ENCODE measurements at places on chromosomes 13 and 19.
A peak's percentile ranks its signal among the peaks of the same experiment; 100 is the strongest.

GRCh38 chr13:98019186-98019585, 65.7 kb downstream of the IPO5 start:
- no peak for DNase-seq

DNA sequence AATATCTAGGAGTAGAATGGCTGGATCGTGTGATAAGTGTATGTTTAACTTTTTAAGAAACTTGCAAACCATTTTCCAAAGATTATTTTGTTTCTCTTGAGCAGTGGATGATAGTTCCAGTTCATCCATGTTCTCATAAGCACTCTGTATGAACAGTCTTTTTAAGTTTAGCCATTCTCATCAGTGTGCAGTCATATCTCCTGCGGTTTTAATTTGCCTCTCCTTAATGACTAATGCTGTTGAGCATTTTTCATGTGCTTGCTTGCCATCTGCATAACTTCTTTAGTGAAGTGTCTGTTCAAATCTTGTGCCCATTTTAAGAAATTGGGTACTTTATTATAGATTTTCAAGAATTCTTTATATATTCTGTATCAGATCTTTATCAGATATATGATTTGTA, 58.6 kb downstream of the WASF3 start:
- no peak for DNase-seq

- DNase-seq: no peak
Observed at GRCh38 chr19:35484252-35485036, 5.8 kb downstream of the KRTDAP start.

GRCh38 chr19:58562122-58563033, 4.0 kb upstream of the UBE2M start:
- DNase-seq: no peak

DNA sequence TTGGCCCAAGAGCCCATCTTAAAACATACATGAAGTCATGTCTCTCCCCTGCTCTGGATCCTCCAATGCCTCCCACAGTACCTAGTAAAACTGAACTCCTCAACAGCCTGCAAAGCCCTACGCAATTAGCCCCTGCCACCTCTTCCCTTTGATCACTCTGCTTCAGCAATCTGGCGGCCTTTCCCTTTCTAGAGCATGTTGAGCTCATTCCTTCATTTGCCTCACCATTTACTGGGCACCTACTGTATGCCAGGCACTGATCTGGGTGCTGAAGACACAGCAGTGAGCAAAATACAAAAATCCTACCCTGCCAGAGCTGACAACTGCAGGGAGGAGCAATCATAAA, 2.9 kb downstream of the KEAP1 start:
- no peak for DNase-seq

- no peak for DNase-seq
Observed at GRCh38 chr19:29813642-29814041, 1.9 kb downstream of the CCNE1 start.

GRCh38 chr13:109918179-109918711, 131.9 kb upstream of the IRS2 start:
- DNase-seq: no peak

- no peak for DNase-seq
Observed at GRCh38 chr19:12967907-12968306, 1.5 kb upstream of the DAND5 start.

DNA sequence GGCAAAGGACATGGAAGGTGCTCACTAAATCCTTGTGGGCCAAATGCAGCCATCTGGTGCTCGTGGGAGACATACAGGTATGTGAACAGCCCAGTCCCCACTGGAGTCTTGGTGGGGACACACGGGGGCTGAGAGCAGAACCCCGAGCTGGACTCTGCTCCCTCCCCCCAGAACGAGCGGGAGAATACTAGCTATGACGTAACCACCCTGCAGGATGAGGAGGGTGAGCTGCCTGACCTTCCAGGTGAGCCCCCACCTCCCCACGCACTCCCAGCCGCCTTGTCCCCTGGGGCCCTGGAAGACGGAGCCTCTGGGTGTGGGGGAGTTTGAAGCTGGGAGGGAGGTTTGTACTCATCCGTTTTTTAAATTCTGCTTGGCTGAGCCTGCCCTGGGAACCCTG, 13.5 kb upstream of the EBI3 start:
- no peak for DNase-seq

DNA sequence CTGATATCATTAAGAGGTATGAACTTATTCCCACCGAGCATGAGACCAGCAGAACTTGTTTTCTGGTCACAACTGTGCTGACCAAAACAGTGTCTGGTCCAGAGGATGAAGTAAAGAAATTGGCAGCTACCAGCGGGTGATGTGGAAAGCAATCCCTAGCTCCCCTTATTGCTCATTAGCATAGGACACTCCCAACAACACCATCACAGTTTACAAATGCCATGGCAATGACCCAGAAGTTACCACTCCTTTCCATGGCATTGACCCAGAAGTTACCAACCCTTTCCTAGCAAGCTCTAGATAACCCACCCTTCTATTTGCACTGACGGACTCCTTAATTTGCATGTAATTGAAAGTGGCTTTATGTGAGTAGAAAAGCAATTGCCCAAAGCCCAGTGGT, 1856.1 kb downstream of the OLFM4 start:
- no peak for DNase-seq

GRCh38 chr19:18194554-18195238, 1.7 kb downstream of the MPV17L2 start:
- no peak for DNase-seq

DNA sequence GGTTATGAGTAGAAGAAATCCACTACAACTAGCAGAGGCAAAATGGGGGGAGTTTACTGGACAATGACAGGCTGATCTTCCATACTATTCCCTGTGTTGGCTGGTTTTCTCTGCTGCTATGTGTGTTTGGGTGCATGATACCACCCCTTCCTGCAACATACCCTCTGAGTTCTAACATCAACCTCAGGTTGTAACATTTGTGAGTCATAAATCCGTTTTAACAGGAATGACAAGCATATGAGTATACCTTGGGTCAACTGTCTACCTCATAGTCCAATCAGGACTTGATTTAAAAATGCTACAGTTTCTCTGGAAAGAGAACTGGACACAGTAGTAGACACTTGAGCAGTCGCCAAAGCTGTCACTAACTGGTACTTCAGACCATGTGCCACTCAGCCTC, 422.9 kb downstream of the KCTD12 start:
- DNase-seq: no peak

DNA sequence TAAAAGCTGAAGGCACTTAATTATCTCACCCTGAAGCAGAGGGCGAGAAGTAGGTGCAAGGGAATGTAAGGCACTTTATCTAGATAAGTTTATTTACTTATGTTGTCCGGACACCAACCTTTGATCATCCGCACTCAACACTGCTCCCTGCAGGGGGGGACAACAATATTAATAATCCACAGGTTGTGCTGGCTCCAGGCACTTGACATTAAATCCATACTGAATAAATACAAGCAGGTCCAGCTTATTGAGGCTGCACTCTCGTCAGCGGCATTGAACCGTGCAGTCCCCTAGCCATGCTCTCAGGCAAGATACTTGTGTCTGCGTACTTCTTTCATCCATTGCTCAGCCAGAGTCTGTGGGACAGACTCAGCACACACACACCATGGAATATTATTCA, 374.5 kb upstream of the NBEA start:
- DNase-seq: no peak

DNA sequence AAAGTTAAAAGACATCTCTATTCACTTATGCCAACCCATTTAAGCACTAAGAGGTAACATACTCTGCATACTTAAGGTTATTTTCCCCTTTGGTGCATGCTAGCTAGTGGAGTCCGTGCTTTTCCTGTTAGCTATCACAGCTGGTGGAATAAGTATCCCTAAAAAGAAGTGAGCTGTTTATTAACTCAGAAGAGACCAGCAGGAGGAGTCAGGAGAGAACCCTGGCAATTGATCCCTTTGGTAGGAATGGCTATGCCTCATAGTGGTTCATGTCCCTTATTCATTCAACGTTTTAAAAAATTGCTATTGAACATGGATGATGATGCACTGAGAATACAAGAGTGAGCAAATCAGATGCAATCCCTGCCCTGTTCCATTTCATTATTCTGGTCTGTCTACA, 12.4 kb upstream of the NEK5 start:
- DNase-seq: no peak

DNA sequence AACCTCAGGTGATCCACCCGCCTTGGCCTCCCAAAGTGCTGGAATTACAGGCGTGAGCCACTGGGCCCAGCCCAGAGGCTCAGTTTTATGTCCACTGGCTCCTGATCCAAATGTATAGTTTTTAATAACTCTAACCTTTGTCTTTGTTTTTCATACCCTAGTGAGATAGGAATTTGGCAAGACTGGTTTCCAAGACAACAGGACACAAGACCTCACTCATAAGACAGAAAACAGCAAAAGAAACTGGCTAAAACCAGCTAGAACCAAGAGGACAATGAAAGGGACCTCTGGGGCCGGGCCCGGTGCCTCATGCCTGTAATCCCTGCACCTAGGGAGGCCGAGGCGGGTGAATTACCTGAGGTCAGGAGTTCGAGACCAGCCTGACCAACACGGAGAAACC, 27.6 kb downstream of the CPT1C start:
- no peak for DNase-seq

DNA sequence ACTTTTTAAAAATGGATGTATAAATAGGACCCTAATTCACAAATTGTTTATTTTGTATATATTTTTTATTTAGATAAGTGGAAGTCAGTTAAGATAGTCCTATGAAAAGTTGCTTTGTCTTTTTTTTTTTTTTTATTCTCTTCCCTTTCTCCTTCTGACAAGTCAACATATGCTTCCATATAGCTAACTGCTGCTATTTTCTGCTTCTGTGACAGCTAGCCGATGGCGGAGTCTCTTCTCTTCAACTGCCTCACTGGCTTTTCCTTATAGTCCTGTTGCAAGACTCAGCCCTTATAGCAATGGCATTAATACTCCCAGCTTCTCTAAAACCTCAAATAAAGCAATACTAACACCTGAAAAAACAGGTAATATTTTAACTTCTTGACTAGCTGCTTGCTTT, 45.3 kb downstream of the SLAIN1 start:
- no peak for DNase-seq

DNA sequence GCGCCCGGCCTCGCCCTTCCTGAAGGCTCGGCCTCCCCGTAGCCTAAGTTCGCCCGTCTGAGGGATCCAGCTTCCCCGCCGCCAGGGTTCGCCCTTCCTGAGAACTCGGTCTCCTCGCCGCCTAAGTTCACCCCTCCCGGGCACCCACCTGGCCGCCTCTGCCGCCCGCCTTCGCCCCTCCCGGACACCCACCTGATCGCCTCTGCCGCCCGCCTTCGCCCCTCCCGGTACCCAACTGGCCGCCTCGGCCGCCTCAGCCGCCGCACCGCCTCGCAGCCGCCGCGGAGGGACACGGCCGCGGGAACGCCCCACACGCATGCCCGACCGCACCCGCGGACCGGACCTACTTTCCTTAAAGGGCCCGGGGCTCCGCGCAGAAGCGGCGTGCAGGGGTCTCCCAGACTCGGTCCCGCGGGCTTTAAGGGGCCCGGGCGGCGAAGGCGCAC, at the start of gene MOB3A:
MOB3A (minus strand) TSS at position 293 of the 446 bp plus-strand sequence. CDS start 17,766 bp downstream, outside the sequence.
- peak; percentile 76 for DNase-seq

DNA sequence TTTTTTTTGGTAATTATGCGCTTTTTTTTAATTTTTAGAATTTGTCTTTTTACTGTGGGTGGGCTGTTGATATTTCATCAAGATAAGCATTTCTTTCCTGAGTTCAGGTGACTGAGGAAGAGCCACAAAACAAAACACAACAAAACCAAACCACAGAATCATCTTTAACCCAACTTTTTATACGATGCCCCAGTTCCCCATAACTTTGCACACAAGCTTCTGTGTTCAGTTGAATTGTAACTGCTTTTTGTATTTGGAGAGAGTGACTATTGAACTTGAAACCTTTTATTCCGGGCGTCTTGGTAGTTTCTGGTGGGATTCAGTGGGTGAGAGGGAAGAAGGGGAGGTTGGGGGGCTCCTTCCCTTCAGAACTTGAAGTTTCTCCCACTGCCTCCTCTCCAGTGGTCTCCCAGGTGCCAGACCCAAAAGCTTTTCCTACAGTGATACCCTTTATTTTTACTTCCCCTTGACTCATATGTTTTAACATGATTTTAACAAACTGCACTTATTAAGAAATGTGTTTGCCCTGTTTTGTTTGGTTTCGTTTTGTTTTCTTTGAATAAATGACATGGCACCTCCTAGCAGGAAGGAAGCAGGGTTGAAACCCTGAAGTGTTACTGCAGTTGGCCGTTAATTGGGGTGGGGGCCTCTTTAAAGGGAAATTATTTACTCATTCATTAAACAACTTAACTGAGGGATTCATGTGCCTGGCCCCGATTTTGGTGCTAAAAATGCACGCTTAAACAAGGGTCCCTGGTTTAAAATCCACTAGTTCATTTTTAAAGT, 2.7 kb upstream of the CCDC97 start:
- DNase-seq: no peak

DNA sequence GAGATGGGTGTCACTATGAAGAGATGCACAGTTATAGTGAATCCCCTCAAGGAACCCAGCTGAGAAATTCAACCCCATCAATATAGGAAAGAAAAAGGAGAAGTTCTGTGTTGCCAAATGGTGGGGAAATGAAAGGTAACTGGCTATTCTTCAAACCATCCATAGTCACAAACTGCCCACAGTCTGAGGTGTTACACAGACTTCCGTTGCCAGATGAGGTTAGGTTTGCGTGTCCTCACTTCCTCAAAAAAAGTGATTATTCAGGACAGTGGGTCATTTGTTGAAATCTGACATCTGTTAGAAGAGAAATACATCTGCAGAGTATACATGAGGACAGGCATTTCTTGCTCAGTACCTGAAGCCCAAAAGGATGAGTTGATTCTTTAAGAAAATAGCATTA, 9.0 kb downstream of the SIGLEC5 start:
- no peak for DNase-seq

DNA sequence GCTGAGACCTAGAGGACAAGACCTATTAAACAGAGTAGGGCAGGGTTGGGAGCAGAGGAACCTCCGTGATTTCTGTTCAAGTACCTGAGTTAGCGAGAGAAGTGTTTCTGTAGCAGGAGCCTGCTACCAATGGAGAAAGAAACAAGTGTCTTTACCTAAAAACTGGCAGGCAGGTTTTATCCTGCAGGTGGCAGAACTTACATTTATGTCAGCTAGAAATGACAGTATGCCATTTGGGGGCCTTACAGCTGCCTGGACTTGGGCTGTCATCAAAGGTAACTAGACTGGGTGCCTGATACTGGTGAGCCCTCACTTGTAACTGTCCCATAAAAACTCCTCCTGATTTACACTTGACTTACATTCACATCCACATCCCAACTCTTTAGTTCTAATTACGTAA, 185.3 kb upstream of the MIR17HG start:
- no peak for DNase-seq

GRCh38 chr13:50543782-50544181, 299.7 kb downstream of the DLEU7 start:
- no peak for DNase-seq

- no peak for DNase-seq
Observed at GRCh38 chr13:113002913-113003290, 33.9 kb downstream of the MCF2L start.

GRCh38 chr13:114004420-114005205, 30.7 kb upstream of the C13orf46 start:
- DNase-seq: no peak

- no peak for DNase-seq
Observed at GRCh38 chr19:39307822-39308530, 11.8 kb downstream of the IFNL1 start.
